GM12878 (cell line): ENCODE measurements at places on chromosomes 4 and X.

GRCh38 chr4:31169846-31170245, 449.7 kb downstream of the PCDH7 start:
- no peak for DNase-seq

DNA sequence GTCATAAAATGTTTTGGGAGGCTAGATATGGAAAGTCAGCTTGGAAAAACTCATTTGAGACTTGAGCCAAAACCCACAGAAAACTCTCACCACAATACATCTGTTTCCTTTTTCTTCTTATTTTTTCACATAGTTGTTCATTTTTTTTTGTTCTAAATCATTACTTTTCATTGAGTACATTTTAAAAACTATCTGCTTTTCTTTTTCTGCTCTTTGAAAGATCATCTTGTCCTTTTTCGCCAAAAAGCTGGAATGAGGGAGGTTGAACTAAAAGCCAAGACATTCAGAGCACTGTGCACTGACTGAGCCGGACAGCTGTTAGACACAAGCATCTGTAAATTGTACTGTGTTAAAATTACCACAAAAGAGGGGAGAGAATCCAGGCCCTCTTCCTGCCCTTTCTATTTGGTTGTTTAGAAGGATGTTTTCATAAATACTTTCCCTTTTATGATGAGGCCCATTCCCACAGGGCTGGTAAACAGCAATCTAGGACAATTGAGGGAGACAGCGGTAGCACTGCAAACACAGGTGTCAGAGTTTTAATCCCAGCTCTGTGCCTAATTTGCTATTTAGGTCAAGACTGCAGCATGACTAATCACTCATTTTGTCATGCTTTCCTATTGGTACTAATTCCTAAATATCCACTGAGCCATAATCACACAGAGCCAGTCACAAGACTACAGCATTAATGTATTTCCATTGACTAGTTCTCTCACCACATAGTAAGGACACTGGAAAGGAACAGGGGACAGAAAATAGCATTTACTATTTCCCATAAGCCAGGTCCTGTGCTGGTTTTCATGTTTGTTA, 7.3 kb upstream of the RNF150 start:
- DNase-seq: no peak

DNA sequence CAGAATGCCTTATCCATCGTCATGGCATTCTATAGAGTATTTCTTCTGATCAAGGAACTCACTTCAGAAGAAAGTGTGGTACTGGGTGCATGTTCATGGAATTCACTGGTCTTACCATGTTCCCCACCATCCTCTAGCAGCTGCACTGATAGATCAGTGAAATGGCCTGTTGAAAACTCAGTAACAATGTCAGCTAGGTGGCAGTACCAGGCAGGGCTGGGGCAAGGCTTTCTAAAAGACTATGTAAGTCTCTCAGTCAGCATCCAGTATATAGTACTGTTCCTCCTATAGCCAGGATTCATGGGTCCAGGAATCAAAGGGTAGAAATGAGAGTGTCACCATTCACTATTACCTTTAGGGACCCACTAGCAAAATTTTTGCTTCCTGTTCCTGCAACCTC, 15.8 kb upstream of the LDB2 start:
- DNase-seq: no peak

DNA sequence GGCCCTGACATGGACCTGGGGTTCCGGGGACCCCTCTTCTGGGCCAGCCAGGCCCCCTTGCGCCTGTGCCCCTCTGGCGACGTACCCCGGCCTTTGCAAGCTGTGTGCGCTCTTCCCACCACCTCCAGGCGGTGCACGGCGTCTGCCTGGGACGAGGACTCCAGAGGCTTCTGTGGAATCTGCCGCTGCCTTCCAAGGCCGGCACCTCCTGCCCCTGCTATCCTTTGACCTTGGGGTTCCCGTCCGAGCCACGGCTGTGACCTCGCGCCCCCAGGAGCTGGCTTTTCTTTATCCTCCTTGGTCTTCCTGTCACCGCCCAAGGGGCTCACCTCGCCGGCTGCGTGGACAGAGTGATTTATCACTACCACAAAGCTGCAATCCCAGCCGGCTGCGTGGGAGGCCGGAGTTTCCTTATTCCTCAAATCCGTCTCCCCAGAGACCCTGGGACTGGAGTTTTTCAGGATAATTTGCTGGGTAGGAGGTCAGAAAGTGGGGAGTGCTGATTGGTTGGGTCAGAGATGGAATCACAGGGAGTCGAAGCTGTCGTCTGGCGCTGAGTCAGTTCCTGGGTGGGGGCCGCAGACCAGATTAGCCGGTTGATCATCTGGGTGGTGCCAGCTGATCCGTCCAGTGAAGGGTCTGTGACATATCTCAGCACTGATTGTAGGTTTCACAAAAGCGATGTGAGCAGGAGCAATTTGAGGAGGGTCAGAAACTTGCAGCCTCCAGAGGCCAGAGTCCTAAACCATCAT, 19.8 kb upstream of the PLCXD1 start:
- DNase-seq: no peak

DNA sequence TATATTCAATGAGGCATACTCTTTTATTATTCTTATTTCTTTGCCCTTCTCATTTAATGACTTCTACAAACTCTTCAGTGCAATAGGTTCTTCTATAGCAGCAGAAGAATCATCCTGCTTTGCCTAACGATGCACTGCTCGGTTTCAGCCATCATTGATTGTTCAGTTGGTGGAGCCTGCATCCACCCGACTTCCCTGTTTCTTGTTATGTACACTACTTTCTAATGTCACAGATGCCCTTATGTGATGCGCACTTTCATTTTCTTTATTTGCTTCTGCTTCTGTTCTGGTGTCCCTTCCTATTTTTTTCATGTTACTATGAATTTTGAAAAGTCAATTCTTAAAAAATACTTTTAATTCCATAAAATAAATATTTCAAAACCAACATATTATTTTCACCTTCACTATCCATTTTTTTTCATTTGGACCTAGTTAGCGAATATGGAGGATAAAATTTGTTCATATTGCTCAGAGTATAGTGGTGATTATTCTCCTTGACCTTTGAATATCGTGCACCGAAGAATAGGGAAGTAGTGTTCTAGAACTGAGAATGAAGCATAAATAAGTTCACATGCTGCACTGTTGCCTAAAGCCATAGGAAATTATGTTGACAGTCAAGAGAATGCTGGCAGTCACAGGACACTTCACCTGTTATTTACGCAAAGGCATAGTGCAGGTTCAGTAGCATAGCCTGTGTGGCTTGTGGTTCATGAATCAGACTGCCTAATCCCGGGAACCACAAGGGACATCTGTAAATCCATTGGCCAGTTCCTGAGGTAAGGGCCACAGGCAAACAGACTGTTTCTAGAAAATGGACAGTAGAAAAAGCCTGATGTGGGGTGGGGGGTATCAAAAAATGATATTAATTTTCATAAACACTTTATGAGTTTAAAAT, 21.3 kb upstream of the SFRP2 start:
- no peak for DNase-seq

GRCh38 chrX:57587062-57587461, 4.7 kb upstream of the ZXDB start:
- no peak for DNase-seq

DNA sequence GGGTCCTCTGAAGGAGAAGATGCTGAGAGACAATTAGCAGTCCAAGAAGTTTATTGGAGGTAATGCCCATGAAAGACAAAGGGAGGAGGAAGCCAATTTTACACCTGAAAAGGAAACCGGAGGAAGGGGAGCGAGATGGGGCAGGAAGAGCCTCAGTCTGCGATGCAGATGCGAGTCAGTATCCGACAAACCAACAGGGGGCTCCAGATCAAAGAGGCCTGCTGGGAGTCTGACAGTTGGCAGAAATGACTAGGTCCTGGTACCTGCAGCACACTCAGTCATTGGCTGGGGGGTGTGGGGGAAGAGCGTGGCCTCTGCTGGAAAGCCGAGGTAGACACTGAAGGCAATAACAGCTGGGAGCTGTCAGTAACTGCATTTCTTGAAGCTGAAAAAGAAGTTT, 231.1 kb upstream of the CENPE start:
- DNase-seq: no peak

GRCh38 chr4:41136456-41136855, 77.9 kb downstream of the APBB2 start:
- no peak for DNase-seq

DNA sequence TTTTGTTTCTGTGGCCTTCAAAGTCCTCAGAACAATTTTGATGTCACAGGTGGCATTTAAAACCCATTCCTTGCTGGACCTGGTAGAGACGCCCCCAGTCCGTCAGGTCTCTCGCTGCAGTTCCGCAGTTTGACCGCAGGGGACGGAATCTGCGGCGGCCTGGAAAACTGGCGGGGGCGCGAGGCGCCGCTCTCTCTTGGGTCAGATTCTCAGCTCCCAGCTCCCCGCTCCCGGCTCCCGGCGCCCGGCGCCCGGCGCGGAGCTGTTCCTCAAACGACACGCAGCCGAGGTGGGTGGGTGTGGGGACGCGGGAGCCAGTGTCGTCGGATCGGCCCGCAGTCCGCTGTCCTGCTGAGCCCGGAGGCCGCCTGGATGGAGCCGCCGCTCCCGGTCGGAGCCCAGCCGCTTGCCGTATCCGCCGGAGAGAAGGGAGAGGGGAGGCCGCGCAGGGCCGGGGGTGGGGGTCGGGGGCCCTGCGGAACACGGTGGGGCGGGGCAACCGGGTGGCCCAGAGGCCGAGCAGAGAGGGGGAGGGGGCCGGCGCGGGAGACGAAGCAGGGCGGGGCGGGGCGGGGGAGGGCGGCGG, at the start of gene OCRL:
Gene OCRL, plus strand, starts transcription at position 192 of the 586 bp plus-strand sequence. Its CDS starts 181 bp downstream, at position 373.
- DNase-seq: no peak

GRCh38 chrX:65667503-65668376, at the start of gene MSN:
Gene MSN (plus strand): TSS chrX:65667654. CDS start chrX:65667842, 188 bp downstream.
- no peak for DNase-seq

DNA sequence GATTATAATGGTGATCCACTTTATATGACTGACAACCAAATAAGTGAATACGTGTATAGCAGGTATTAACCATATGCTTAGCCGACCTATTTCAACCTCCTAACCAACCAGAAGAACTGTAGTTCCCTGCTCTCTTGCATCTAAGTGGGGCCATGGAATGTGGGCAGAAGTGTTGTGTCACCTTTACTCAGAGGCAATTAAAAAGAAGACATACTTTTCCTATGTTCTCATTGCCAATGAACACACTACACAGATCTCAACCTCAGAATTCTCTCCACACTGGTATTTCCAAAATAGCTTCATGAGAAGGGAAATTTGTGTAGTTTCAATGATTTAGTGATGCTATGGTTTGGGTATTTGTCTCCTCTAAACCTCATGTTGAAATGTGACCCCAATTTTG, 3.2 kb upstream of the NFKB1 start:
- DNase-seq: no peak

DNA sequence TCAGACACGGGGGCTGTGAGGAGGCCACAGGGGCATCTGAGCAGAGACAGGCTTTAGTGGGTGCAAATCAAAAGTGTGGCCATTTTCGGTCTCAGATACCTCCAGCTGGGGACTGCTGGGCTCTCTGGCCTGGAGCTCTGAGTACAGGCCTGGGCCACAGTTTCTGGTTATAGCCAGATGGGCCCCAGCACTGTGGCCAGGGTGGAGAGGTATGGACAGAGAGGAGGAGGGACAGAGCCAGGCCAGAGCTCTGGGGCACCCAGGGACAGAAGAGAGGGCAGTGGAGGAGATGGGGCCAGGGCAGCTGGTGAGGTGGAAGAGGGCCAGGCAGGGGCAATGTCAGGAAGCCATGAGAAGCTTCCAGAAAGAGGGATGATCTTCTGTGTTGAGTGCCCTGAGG, 20.1 kb downstream of the CCNQ start:
- DNase-seq: no peak

DNA sequence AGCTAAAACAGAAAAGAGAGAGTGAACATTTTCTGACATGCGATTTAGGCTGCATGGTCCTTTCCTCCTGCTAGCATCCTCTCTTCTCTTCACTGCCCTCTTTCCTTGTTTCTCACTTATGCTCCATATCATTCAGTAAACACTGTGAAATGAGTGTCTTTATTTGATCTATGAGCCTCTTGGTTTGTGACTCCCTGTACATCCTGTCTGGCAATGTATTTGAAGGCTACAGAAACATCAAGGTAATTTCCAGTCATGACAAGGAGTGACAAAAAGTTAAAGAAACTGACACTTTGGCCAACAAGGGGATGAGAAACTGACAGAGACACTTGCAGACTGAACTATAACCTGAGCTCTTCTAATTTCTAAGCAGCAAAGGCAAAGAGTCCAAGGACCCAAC, 8.7 kb downstream of the FTHL17 start:
- no peak for DNase-seq

GRCh38 chrX:64975989-64976672, at the start of gene ZC4H2:
Gene ZC4H2 (minus strand): TSS chrX:64976450. CDS start chrX:64976377, 73 bp downstream.
- DNase-seq: peak; percentile 7

GRCh38 chr4:165489786-165490185, 111.0 kb downstream of the CPE start:
- DNase-seq: no peak

- DNase-seq: no peak
Measured at GRCh38 chrX:52031371-52031770, 37.6 kb downstream of the MAGED4B start.

GRCh38 chrX:30910124-30910860, 21.2 kb upstream of the TAB3 start:
- DNase-seq: no peak

GRCh38 chr4:101933855-101934254, 143.3 kb downstream of the BANK1 start:
- no peak for DNase-seq

GRCh38 chr4:7017446-7018048, 25.6 kb upstream of the TADA2B start:
- DNase-seq: no peak

DNA sequence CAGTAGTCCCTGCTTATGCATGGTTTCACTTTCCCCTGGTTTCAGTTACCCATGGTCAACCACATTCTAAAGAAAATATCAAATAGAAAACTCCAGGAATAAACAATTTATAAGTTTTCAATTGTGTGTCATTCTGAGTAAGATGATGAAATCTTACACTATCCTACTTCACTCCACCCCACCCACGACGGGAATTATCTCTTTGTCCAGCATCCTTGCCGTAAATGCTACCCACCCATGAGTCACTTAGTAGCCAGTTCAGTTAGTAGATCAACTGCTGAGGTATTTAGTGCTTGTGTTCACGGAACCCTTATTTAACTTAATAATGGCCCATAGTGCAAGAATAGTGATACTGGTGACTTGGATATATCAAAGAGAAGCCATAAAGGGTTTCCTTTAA, 91.4 kb downstream of the KLHL13 start:
- DNase-seq: no peak

GRCh38 chrX:20181598-20182329, 40.1 kb upstream of the EIF1AX start:
- DNase-seq: no peak

GRCh38 chr4:140568507-140569306, at the start of gene UCP1:
Gene UCP1 (minus strand): TSS chr4:140568961. CDS start chr4:140568729, 232 bp downstream.
- DNase-seq: no peak

DNA sequence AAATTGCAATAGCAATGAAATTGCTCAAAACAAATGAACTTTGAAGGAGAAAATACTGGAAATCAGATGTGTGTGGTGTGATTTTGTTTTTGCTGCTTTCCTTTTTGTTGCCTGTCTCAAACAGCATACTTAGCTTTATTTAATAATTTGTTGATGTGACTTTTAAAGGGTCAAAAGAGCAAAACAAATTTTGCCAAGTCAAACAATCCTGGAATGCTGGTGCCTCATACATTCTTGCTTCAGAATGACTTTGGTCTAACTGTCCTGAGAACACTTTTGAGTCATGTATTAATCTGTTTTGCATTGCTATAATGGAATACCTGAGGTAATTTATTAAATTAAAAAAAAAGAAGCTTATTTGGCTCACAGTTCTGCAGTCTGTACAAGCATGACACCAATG, 3.4 kb downstream of the PF4V1 start:
- no peak for DNase-seq

GRCh38 chrX:119757646-119757978, 776 bp upstream of the SOWAHD start:
- DNase-seq: no peak
